GOT3 (cell line): ENCODE measurements at places on chromosomes 4 and X.

- no peak for DNase-seq
Observed at GRCh38 chr4:3768842-3769641, 2.9 kb downstream of the ADRA2C start.

DNA sequence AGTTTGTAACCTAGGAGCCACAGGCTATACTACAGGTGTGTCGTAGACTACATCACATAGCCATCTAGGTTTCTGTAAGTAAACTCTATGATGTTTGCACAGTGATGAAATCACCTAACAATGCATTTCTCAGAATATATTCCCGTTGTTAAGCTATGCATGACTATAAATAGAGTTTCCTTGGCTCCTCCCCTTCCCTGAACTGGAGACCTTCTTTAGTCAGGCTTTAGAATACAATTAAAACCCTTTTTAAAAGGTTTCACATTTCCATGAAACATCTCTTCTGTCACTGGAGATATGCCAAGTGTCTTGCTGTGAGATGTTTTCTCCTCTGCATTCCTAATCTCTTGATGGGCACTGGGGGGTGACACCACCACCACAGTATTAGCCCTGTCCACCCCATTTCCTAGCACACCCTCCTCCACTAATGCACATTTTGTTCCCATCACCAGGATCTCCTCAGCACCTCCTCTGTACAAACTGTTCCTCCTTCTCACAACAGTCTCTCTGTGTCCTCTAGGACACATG lies 334.6 kb upstream of the CPEB2 start:
- no peak for DNase-seq

- DNase-seq, result no peak
Observed at GRCh38 chr4:1937550-1937949, 66.4 kb downstream of the NSD2 start.

GRCh38 chr4:10577018-10577417 lies 107.5 kb downstream of the CLNK start:
- DNase-seq, result no peak

DNA sequence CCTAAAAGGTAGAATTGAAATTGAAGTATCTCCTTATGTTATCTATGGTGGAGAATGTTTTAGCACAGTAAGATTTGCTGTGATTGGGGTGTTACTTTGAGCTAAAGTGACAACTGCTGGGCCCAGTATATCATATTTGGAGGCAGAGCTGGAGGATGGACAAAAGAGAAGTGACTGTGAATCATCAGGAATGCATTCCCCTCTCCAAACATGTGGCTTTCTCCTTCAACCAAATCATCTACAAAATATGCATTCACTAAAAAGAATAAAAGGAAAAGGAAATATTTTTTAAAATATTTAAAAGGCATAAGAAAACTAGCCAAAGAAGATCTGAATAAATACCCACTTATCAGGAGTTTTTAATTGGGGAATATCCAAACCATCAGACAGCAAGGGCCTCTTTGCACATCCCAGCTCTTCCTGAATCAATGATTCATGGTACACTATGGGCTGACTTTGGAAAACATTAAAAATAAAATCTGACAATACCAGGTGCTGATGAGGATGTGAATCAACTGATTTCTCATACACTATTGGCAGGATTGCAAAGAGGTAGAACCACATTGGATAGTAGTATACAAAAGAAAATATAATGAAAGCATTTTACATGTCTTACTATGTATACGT lies 671.7 kb upstream of the NR3C2 start:
- DNase-seq, result no peak

- no peak for DNase-seq
Observed at GRCh38 chr4:156970501-156971164, 966 bp downstream of the PDGFC start.

- no peak for DNase-seq
Observed at GRCh38 chrX:14022019-14022418, 7.7 kb downstream of the GEMIN8 start.

DNA sequence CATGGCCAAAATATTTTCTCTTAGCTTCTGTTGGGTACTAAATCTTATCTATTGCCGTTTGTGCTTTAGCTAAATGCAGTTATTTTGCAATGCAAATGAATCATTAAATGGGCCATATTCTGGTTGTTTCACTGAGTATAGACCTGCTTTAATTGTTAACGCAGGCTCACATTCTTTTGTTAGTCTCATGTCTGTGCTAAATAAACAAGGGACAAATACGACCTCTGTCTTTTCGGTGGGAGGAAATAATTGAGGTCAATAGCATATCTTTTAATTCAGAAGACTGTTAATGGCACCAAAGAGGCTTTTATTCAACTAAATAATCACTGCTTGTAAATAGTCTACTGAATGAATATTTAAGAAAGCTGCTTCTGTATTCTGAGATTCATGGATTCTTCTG lies 76.9 kb downstream of the DIAPH2 start:
- no peak for DNase-seq

DNA sequence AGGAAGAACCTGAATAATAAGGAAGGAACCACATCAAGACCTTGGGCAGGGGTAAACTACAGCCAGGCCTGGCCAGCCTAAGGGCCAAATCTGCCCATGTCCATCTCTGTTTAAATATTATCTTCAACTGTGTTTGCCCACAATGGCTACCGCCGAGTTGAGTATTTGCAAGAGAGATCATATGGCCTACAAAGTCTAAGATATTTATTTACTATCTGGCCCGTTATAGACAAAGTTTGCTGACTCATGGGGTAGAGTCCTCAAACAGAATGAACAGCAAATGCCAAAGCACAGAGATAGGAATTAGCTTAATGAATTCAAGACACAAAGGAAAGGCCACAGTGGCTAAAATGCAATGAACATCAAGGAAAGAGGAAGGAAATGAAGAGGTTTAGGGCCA lies 44.8 kb downstream of the RPS6KA3 start:
- DNase-seq, result no peak

GRCh38 chr4:94284889-94285288 lies 57.7 kb downstream of the HPGDS start:
- DNase-seq, result no peak

GRCh38 chrX:40152741-40153344 lies 55.1 kb upstream of the BCOR start:
- DNase-seq, result no peak

GRCh38 chr4:126604268-126604867 lies 1028.4 kb upstream of the INTU start:
- no peak for DNase-seq

DNA sequence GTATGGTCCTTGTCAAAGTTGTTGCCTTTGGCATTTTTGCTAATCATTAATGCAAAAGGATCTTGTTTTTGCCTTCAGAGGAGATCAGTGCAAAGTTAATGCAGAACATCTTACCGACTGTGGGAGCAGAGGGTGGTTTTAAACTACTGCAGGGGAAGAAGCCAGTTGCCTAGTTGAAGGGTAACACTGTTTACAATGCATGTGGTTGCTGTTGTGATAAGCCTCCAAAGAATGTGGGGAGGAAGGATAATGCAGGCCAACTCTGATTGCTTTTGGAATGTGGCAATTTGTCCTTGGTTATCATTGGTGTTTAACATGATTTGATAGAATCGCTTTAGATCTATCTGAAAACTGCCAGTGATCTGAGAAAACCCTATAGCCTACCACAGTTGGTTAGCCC lies 204.3 kb upstream of the TLL1 start:
- no peak for DNase-seq

- no peak for DNase-seq
Observed at GRCh38 chrX:38271154-38271716, 50.6 kb upstream of the SRPX start.

GRCh38 chr4:101600287-101600686 lies 190.2 kb upstream of the BANK1 start:
- no peak for DNase-seq

- DNase-seq, result no peak
Observed at GRCh38 chr4:56737666-56738065, 56.6 kb upstream of the HOPX start.

- no peak for DNase-seq
Observed at GRCh38 chrX:96430756-96431455, 253.7 kb upstream of the DIAPH2 start.

DNA sequence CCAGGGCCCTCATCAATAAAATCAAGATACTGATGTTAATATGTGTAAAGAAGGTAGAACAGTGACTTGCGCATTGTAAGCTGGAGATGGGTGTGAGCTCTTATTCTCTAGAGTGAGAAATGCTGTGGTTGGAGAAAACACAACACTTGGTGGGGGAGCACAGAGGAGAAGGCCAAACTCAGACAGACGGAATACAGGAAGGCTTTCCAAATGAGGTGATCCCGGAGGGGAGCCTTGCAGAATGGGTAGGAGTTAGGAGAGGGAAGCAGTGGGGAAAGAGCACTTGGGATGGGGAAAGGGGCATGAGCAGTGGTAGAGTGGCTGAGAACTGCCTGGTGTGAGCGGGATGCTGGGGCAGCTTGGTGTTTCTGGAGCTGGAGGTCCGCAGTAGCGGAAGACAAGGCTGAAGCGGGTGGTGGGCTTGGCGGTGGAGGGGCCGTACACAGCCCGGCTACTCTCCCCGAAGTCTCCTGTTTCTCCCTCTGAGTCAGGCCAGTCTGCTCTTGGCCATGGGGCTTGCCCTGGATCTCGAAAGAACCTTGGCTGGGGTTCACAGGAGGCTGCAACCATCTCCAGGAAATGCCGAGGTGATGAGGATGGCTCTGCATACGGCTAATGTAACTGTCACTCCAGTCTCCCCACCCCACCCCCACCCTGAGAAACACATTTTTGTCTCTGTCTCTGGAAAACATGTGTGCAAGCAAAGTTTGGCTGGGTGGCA lies 11.3 kb upstream of the PLAC1 start:
- peak; percentile 38 for DNase-seq

DNA sequence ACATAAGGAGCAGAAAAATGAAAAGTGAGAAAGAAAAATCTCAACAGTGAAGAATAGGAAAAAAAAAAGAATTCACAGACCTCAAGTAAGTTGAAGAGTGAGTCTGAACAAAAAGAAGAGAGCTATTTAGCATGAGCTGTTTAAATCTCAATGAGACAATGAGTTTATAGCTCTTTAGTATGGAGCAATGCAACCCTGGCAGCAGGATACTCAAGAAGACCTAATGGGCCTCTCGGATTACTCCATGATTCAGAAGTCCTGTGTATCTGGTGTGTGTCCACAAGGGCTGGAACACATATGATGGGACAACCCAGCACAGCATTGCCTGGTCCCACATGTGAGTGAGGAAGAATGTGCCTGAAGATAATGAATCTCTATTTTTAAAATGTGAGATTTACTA lies 563.1 kb upstream of the INTU start:
- DNase-seq, result no peak

DNA sequence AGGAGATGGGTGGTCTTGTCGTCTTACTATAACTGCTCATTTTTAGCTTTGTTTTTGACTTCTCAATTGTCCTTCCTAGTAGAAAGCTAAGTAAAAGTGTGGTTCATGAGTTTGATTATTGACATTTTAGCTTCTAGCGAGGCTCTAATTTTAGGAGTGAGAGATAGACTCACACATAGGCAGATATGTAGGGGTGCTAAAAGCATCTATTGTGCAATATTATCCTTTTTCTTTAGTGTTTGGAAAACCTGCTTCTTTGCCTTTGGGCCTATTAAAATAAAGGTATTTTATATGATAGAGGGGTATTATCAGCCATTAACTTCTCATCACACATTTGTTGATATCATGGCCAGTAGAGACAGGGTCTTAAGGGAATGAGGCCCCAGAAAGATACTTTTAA lies 195.3 kb downstream of the SPRY1 start:
- DNase-seq, result no peak
